CD4-positive, alpha-beta memory T cell (primary cell): ENCODE measurements at places on chromosomes 5 and 9. TPM values are rescaled to one million over a fixed set of nuclear protein-coding genes. Genes with fewer than 3 reads are reported as not detected.

DNA sequence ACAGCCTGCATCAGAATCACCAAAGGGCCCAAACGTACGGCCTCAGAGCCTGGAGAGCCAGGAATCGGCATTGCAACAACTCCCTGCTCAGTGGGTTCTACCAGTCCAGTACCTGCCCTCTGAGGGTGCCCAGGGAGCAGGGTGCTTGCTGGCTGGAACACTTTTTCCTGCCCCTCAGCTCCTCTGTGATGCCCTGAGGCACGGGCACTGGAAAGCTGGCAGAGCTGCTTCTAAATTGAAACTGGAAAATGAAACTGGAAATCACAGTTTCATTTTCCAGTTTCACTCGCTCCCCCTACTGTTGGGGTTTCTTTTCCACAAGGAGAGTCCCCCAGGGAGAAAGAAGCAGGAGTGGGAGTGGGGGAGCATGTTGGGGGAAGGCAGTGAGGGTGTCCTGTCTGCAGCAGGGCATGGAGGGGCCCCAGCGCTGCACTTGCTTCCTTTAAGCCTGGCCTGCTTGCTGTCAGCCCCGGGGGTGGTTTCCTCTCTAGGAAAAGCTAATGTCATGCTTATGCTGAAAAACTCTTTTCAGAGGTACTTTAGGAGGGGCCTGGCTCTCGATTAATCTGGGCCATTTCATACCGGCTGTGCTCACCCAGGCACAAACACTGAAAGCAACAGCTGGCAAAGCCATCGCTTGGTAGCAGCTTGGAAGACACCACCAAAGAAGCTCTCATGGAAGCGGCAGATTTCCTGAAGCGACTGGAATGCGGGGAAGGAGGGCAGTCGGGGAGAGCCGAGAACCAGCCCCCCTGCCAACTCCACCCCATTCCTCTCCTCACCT is 26.2 kb downstream of the IRF1 start:
- DNase-seq = no peak

The ARL10 gene
- total RNA-seq = 14.7 TPM

The SV2C gene
- total RNA-seq = not detected

The FLT4 gene
- 10.3 TPM for total RNA-seq

GRCh38 chr5:175687231-175687701 is 29.4 kb downstream of the HRH2 start:
- no peak for DNase-seq

The CCDC152 gene
- 6.9 TPM for total RNA-seq

- no peak for DNase-seq
Measured at GRCh38 chr9:19642256-19642655, 146.6 kb downstream of the SLC24A2 start.

DNA sequence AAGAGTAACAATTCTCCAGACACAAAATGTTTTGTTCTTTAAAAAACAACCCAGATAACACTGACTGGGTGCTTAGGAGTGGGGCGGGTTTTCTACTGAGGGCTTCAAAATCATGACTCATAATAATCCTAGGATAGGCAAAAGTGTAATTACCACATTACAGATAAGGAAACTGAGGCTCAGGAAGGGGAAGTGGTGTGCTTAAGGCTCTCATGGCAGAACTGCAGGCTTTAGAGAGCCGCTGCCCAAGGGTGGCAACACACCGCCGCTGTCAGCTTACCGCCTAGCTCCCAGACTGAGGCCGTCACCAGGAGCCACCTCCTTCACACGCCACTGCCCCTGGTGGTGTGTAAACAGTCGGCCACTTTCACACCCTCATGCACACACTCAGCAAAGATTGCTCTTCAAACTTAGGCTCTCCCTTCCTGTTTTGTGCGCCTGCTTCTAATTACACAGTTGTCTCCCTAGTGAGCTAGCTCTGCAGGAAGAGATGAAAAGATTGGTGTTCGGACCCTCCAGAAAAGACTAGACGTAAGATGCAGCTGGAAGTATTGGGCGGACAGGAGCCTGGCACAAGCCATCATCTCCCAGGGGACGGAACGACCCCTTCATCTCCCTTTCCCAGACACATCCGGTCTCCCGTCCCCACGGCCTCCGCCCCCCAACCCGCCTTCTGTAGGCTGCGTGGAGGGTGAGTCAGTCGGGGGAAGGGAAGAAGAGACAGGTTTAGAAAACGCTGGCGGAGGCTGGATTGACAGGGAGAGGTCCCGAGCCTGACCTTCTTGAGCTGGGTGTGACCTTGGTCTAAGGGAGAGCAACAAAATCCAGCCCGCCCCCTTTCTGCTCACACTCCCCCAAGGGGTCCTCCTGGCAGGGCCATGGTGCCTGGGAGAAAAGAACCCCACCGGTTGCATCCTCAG is 162.7 kb downstream of the SYK start:
- DNase-seq = no peak

GRCh38 chr9:34744295-34745221 is 34.6 kb upstream of the CCL21 start:
- DNase-seq = no peak

DNA sequence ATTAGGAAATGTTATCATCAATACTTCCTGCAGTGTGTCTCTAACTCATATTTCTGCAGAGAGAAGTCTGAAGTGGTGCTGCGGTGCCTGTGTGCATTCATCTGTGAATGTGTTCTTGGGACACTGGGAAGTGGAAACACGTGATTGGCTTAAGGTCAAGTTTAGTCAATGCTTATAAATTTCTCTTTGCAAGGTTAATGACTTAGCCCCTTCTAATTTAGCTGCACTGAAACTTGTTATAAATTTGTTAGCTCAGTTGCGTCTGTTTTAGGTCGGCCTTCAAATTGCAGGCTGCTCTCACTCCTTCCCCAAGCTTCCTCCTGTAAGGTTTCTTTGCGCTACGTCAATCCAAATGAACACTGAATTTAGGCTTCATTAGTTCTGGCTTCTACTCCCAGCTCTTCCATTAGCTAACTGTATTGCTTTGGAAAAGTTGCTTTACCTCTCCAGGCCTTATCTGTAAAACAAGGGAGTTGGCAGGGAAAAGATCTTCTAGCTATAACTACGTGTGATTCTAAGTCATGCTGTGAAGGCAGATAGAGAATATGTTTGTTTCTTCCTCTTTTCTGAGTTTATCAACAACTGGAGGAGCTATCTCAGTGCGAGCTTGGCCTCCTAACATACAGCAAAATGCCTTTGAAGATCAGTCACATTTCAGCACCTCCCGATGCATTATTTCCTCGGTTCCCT is 341.8 kb downstream of the NFIB start:
- no peak for DNase-seq

- no peak for DNase-seq
Measured at GRCh38 chr5:151038801-151039238, 18.4 kb downstream of the GPX3 start.

The DIMT1 gene
- total RNA-seq = 27.9 TPM

The GAS1 gene
- 0.79 TPM for total RNA-seq

The RASGEF1C gene
- not detected for total RNA-seq

The RFESD gene
- 9.1 TPM for total RNA-seq

DNA sequence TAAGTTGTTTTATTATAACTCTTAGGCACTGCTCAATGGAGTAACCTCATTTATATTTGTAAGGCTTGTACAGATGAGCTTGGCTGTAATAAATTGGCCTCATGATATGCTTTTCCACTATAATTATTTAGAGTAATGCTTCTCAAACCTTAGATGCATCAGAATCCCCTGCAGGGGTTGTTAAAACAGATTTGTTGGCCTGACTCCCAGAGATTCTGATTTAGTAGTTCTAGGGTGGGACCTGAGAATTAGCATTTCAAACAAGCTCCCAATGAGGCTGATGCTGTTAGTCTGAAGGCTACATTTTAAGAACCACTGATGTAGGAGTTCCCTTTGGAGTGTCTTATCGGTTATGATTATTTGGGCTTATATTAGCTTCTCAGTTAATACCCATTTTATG is 38.2 kb upstream of the ARSB start:
- no peak for DNase-seq

The PCDHB3 gene
- not detected for total RNA-seq

DNA sequence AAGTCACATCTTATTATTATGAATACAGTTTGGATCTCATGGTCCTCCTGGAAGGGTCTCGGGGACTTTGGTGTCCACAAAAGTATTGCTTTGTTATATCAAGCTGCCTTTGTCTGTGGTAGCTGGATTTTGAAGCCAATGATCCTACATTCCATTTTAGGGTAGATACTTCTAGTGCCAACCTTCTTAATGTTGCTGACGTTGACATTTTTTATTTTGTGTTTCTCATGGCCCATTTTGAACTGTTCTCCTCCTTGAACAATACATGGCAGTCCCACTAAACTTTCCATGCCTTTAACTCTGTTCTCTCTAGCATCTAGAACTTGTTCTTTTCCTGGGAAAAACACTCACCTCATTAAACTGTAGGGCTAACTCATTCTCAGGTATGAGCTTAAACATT is 425.8 kb downstream of the KCTD16 start:
- no peak for DNase-seq

DNA sequence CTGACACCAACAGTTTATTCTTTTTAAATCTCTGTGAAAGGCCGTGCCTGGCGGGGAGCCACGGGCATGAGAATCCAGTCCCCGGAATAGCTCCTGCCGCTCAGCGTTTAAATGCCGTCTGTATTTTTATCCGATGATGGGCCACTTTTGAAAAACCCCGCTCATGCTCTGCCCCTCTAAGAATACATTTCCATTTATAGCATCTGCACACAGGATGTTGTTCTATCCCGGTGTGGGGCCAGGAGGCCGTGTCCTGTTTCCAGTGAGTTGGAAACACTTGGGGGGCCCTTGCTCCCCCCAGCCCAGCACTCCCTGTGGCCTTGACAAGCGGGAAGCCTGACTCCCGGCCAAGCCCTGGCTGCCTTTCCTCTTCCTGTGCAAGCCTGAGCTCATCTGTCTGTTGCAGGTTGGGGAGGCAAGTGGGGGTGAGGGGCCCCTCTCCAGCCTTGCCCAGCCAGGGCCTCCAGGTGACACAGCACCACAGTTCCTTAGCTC is 39.0 kb downstream of the ERGIC1 start:
- DNase-seq = no peak

The BTNL3 gene
- total RNA-seq = not detected

The PRRT1B gene
- not detected for total RNA-seq
